ENCODE measurements at places on chromosomes 6 and 20.

DNA sequence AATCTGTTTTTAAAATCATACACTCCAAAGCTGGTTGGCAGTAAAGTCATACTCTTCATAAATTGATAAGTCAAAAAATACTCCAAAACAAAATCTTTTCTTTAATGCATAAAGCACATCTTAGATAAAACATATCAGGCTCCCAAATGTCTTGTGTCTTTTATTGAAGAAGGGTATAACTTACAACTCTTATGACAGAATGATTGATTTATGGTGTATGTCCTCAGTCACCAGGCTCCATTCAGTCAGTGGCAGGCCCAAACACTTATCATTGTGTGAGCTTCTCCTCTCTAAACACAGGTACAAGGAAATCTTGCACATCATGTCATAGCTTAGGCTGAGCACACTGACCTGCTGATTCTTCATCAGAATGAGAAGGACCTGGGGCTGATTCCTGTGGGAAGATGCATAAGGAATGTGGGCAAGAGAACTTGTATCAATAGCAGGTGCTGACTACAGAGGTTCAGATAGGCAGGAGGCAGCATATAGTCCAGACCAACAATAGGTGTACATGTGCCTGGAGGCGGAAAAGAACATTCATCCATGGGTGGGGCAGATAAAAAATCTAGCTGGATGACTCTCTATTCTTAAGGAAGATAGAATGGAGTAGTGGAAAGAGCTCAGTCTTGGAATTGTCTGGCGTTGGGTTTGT, 1.9 kb downstream of the CALHM5 start:
- DNase-seq, result no peak

GRCh38 chr20:615514-615913, 5.4 kb upstream of the TCF15 start:
- no peak for DNase-seq

GRCh38 chr6:147508866-147509608, 547 bp downstream of the SAMD5 start:
- no peak for DNase-seq

GRCh38 chr6:51450248-51450957, 631.7 kb downstream of the TFAP2B start:
- no peak for DNase-seq

GRCh38 chr6:159163901-159164370, 5.3 kb upstream of the FNDC1 start:
- no peak for DNase-seq

DNA sequence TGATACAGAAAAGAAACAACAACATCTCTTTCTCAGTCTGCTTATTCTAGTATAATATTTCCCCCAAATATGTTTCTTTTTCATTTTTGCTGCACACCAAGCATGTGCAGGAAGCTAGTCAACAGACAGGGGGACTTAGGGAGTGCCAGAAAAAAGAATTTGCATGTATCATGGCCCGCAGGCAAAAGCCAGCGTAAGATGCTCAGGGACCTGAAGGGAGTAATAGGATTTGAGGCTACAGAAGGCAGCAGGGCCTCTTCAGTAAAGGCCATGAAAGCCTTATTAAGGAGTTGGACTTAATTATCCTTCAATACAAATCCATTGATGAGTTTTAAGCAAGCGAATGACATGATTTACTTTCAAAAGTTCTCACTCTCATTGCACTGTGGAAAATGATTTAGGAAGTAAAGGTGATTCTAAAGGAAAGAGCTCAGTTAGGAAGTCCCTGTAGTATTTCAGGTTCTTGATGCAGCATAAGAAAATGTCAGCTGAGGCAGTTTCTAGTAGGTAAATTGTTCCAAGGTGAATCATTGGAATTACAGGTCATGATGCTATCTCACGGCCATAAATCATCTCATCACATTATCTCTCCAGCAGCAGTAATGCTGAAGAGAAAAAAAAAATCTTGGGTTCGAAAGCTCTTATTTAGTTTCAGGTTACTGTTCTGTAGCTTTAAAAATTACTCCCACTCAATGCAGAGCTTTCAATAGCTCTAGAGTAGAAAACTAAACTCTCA, 94.8 kb downstream of the PTCHD4 start:
- DNase-seq, result no peak

DNA sequence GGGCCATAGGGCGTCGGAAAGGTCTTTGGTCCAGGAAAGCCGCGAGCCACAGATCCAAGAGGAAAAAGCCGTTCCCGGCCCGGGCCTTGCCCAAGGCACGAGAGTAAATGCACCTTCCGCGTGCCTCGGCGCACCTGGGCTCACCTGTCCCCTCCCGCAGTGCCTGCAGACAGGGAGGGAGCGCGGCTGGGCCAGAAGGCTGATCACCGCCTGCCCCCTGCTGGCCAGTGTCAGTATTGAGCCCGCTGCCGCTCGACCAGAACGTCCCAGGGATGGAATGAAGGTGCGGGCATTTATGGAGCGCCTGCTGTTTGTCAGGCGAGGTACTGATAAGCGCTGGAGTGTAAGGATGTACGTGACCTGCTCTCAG, 679 bp upstream of the LPIN3 start:
- peak; percentile 48 for DNase-seq

DNA sequence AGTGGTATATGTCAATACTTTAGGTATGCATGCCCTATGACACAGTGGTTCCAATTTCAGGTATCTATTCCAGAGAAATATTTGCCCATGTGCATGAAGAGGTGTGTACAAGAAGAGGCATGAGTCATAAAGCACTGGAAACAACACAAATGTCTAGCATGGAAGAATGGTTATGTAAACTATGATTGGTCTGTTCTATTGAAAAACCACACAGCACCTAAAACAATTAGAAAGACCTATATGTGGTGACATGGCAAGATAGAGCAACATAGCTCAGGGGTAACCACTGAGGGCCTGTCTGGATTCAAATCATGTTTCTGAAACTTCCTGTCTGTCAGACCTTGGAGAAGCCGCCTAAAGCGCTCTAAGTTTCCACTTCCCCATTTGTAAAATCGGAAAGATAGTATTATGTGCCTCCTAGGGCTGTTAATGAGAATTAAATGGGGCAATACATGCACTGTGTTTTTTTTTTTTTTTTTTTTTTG, 76.0 kb upstream of the SHLD1 start:
- DNase-seq, result no peak

- peak; percentile 25 for DNase-seq
Measured at GRCh38 chr20:46872328-46873211, 22.1 kb upstream of the EYA2 start.

DNA sequence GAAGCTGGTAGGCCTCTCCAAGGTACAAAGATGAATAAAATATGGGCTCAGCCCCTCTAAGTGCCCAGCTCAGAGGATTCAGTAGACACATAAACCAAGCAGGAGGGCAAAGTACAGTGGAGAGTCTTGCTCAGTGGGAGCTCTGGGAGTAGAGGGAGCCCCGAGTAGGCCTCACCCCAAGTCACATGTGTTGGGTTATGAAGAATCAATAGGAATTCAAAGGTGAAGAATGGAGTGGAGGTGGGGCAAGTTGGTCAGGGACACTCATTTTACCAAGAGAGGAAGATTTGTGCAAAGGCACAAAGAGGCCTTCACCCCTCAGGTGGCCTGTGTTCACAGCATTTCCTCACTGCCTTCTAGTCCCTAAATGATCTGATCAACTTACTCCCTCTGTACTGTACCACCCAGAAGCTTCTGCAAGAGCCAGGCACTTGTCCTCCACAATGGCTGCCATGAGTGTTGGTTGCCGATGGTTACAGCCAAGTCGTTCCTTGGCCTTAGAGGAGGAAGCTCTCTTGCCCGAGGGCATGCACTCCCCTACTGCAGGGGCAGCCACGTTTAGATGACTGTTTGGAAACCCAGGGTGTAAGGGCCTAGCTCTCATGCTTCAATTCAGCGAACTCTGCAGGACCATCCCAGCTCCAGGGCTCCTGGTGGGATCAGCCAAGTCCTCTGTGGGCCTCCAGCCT, 6.7 kb upstream of the CDKN1A start:
- DNase-seq, result no peak

- DNase-seq, result no peak
Measured at GRCh38 chr20:45320948-45321595, 13.0 kb upstream of the MATN4 start.

- no peak for DNase-seq
Measured at GRCh38 chr20:11814267-11814666, 103.4 kb upstream of the BTBD3 start.

DNA sequence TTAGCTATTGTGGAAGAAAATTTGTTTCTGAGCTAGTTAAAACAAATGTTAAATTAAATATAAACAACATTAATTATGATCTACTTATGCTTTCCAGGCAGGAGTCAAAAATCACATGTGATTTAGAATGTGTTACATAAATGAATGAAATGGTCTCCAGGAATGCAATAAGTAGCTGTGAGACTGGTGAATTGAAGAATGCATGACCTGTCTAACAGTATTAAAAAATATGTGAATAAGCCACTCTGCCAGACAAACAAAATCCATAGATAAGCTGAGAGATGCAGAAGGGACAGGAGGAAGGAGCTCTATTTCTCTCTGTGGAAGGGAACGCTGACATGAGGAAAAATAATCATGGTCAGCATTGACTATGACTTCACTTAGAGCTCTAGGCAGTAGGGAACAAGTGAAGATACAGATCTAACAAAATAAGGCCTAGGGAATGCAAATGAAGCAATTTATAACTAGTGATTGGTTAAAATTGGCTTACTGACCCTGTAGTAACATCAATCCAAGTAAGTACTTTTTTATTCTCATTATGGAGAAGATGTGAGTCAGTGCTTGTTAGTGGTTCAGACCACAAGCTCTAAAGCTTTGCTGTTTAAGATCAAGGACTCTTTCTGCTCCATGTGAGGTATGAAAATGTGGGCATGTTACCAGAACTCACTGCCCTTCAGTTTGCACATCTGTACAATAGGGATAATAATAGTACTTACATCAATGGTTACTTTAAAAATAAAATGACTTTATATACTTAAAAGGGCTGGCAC, 432.6 kb downstream of the MMUT start:
- no peak for DNase-seq

- no peak for DNase-seq
Measured at GRCh38 chr6:57247603-57248002, 25.5 kb upstream of the RAB23 start.

DNA sequence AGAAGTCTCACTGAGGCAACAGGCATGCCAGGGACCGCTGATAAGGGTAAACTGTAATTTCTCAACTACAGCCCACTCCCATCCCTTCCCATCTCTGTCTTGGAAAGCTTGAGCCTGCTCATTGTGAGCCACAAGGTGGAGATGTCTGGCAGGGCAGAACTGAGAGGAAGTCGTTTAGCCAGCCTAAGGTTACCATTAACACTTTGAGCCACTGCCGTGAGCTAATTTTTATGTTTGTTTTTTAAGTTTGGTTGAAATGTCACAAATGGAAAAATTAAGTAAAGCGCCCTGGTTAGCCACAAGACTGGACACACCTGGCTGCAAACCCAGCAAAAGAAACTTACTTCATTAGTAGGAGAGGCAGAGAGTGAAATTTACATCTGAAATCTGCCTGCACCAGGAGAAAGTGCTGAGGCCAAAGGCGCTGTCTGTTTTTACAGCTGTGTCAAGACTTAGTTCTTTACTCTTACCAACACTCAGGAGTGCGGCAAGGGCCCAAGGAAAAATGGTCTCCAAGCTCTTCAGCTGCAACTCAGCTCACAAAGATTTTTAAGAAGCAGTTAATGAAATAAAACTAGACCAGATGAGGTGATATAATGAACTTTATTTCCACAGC, 50.0 kb upstream of the FAM83C start:
- DNase-seq, result no peak

GRCh38 chr6:157597461-157598312, 216.7 kb downstream of the ZDHHC14 start:
- DNase-seq, result peak; percentile 66

DNA sequence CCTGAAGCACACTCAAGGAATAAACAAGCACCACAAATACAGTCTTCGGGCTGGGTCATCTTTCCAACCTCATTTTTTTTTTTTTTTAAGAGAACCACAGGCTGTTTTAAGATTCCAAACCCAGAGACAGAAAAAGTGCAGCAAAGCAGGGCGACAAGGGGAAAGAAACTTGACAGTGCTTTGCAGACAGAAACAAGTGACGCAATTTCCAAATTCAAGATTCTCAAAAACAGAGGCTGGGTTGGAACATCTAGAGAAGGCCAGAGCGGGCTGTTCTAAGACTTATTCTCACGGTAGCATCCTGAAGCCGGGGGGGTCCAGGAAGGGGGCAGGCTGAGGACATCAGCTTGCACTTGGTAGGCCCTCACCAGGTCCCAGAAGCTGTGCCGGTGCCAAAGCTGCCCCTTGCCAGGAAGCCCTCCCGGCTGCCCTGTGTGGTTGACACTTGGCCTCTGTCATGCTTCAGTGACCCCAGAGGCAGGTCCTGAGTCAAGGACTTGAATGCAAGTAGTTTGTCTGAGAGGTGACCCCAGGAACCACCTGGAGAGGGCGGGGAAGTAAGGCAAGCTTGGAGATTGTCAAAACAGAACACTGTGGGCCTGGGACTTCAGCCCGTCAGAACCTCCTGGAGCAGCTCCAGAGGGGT, 50.5 kb downstream of the BMP7 start:
- no peak for DNase-seq

- DNase-seq, result peak; percentile 39
Measured at GRCh38 chr6:23087471-23087870, 518.1 kb downstream of the HDGFL1 start.

DNA sequence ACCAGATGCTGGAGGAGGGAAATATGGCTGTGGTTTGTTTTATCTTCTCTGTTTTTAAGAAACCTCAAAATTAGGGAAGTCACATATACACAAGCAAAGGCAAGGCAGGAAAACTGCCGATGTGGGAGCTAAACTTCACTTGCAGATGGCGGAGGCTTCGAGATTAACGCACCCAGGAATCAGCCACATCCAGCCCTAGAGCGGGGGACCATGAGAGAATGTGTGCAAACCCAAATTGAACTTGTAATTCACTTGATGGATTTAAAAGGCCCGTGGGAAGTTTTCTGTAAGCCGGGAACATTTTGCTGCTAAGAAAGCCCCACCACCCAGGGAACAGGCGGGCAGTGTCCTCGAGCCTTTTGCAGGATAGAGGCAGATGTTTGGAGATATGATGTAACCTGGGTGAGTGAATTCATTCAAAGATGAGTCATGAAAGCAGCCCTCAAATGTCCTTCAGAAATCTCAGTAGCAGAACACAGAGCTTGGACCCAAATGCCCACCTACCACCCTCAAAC, 39.9 kb downstream of the PREX1 start:
- no peak for DNase-seq

DNA sequence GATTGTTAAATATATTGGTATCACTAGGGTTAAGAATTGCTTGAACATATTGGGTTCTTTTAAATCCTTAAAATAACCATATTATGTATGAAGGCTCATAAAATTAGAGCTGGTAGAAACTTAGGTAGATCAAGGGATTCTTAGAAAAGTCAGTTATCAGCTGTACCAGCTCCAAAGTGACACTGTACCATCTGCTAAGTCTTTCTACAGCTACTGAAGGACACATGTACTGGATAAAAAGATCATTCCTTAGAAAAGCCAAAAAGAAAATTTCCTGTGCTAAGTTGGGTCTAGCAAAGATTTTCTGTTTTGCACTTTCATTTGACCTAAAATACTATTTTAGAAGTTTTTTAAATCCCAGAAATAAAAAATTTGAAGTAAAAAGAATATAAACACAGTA, 130.4 kb downstream of the CD164 start:
- DNase-seq, result no peak

DNA sequence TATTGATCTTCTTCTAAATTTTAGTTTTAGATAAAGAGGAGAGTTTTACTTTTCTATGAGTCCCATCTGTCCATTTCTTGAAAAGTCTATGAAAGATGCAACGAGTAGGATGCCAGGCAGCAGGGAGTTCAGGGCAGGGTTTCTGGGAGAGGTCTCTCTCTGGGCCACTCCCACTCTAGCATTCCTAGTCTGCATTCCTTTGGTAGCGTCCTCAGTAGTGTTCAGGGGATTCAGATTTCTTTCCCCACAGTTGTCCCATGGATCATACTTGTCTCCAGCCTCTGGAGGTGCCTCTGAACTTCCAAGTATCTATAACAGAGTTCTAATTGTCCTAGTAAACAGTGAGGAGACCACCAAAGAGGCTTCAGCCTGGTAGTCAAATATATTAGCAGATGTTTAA, 225.3 kb downstream of the RIMS1 start:
- DNase-seq, result no peak
